ENCODE measurements at places on chromosomes 2 and 18.

DNA sequence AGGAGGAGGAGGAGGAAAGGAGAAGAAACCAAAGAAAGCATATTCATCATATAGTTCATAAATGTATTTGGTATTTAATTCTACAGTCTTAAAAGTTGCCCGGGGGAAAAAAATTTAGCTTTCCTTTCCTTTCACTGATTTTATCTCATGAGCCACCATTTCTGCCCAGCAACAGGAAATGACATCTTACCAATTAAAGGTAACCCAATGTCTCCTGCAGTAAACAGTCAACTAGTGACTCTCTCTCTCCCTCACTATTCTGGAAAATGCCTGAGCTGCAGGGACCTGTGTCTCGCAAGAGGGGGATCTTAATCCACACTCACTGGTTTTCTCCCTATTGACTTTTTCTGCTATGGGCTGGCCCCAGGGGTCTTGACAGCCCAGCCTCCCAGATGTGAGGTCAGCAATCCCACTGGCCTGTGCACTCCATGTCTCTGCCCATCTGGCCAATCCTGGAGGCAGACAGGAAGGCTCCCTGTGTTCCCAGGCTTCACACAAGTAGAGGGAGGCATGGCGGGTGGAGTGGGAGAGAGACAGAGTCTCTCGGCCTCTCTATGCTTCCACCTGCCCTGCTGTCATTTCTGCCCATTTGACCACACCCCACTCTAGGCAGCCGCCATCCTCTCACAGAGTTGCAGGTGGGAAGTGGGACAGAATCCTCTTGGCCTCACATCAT is 85.4 kb upstream of the CABLES1 start:
- DNase-seq, result no peak

GRCh38 chr2:239143858-239144712 is 256.7 kb downstream of the HDAC4 start:
- DNase-seq, result peak; percentile 2

GRCh38 chr2:119233326-119234020 is 9.8 kb downstream of the STEAP3 start:
- DNase-seq, result no peak

GRCh38 chr2:229586012-229586411 is 128.3 kb downstream of the DNER start:
- no peak for DNase-seq

GRCh38 chr18:42005782-42006181 is 50.7 kb downstream of the PIK3C3 start:
- no peak for DNase-seq

- DNase-seq, result peak; percentile 67
Observed at GRCh38 chr2:238286551-238286950, 1.9 kb downstream of the PER2 start.

- DNase-seq, result no peak
Observed at GRCh38 chr18:28153485-28154065, 23.4 kb downstream of the CDH2 start.

- DNase-seq, result no peak
Observed at GRCh38 chr2:176650838-176651555, 381.8 kb downstream of the MTX2 start.

DNA sequence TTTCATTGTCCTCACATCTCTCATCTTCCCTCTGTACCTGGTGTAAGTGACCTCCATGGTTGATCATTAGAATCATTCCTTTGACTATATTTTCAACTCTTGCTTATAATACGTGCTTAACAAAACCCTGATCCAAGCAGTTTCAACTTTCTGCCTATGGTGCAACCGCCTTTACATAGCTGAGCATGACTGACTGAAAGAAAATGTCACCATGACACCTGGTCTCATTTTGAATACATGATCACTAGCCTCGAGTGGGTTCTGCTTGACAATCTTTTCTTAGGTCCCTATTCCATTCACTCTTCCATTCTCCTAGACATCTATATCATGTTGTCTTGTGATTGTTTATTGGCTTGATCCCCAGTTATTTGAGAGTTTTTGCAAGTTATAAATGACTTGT is 78.9 kb upstream of the STAM2 start:
- no peak for DNase-seq

DNA sequence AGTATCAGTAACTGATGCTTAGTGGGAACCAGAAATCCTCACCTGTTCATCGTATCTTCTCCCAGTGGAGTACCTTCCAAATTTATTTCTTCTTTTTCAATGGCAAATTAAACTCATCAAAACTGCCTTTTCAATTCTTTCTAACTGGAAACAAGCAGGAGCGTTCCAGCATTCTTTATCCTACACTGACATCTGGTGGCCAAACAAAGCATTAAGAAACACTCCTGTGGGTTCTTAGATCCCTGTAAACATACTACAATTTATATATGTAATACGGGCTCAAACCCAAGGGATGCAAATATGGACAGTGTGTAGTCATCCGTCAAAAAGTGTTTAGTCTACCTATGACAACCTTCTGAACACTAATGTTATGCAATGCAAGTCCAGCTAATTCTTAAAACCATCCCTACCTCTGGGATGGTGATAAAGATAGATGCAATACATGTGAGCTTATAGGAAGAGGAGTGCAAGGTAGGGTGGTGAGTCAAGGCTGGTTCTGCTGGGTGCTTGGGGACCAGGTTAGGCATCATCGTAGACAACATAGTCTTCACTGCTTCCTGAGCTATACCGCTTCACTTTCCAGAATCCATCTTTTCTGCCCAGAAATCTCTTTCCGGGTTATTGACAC is 375.0 kb downstream of the CTNNA2 start:
- DNase-seq, result peak; percentile 60
